Vein endothelial cell (primary cell): ENCODE measurements at places on chromosomes 7 and 10. TPM values are rescaled to one million over a fixed set of nuclear protein-coding genes. Genes with fewer than 3 reads are reported as not detected.

CYTH3 gene
- total RNA-seq = 14.4 and 20.9 TPM in 2 replicates

GRK5 gene
- 34.3 and 43.5 TPM in 2 replicates for total RNA-seq

FAM25C gene
- total RNA-seq = not detected in 2 replicates

CYP3A5 gene
- not detected in 2 replicates for total RNA-seq

NME8 gene
- not detected in 2 replicates for total RNA-seq

PLEKHS1 gene
- total RNA-seq = under 0.01 TPM in 1 of 2 replicates, not detected in the other

LEP gene
- total RNA-seq = not detected in 2 replicates

MNX1 gene
- total RNA-seq = not detected in 2 replicates
